ENCODE measurements at places on chromosomes 16 and 17. TPM values are rescaled to one million over a fixed set of nuclear protein-coding genes. Genes with fewer than 3 reads are reported as not detected.

Gene CDC6
- 17.6 TPM for total RNA-seq

GRCh38 chr16:58428621-58429542, 36.6 kb downstream of the GINS3 start:
- DNase-seq: no peak

- no peak for DNase-seq
These were observed 128.7 kb downstream of the RPTOR start for GRCh38 chr17:80673152-80673920.

Gene NOG
- total RNA-seq: 0.57 TPM

DNA sequence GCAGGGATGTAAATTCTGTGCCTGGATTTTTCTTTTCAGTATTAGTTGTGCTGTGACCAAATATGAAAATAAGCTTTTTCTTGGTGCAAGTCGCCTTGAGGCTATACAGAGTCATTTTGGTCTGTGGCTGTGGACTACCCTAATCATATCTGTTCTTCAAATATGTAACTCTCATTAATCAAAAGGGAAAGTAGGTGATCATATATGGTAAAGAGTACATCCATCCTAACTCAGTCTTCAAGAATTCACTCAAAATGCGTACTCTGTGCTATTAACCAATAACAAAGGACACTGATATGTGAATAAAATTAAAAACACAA, 2.6 kb downstream of the CPD start:
- DNase-seq: no peak

GRCh38 chr16:69477546-69477945, 53.1 kb downstream of the CYB5B start:
- no peak for DNase-seq

DNA sequence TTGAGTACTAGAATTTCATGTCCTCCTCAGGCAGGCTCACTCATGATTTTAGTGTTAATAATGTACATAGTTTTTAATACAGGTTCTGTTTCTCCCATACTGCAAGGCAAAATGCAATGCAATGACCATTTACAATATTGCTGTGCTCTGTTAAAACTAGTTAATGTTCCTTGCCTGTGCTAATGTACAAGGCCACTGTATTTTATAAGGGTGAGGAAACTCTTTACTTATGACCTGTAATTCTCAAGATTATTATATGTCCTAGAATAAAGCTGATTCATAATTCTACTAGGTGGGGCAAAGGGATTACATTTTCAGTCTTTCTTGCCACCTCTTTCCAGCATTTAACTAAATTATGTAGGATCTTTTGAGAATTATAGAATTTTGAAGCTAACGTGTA, 19.4 kb downstream of the TMIGD1 start:
- no peak for DNase-seq

DNA sequence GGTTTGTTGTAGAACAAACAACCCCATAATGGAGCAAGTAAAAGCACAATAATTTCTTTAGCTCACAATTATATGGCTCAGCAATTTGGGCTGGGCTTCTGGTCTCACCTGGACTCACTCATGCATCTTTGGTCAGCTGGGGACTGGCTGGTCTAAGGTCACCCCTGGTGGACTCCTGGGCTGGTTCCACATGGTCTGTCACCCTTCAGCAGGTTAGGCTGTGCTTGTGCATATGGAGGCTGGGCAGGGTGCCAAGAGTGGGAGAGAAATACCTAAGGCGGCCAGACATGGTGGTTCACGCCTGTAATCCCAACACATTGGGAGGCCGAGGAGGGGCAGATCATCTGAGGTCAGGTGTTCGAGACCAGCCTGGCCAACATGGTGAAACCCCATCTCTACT, 27.0 kb upstream of the SMURF2 start:
- no peak for DNase-seq

Gene CANT1
- 36.1 TPM for total RNA-seq
